Activated T-helper 9 cell treated with anti-CD3 and anti-CD28 coated beads, Interleukin-2, amount 50 U/mL, for 16 hours (primary cell): ENCODE measurements at places on chromosomes 1 and 21.

- DNase-seq: no peak
Observed at GRCh38 chr1:240941701-240942370, 329.9 kb upstream of the GREM2 start.

DNA sequence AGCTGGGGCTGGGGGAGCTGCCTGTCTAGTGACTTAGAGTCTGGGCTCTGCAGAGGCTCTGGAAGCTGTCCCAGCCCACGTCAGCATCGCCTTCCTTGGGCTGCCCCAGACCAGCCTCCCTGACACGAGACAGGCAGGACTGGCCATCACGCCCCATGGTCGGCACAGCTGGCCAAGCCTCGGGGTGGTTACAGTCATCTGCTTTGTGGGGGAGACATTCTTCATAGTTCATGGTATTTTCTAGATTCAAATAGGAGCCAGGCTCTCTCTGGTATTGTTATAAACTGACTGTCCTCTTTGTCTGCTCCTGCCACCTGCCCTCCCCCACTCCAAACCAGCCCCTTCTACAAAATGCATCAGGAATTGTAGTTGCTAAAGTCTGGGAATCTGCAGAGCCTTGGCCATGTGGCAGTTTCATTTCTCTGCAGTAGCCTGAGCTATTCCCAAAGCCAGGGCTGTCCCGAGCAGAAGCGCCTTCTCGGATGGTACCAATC, 29.4 kb downstream of the OLFML2B start:
- DNase-seq: no peak

- DNase-seq: no peak
Observed at GRCh38 chr1:174190691-174191199, 31.4 kb downstream of the RABGAP1L start.

GRCh38 chr21:42118901-42119300, 47.8 kb downstream of the UMODL1 start:
- DNase-seq: no peak

- DNase-seq: no peak
Observed at GRCh38 chr21:36859744-36860501, 106.5 kb downstream of the HLCS start.

DNA sequence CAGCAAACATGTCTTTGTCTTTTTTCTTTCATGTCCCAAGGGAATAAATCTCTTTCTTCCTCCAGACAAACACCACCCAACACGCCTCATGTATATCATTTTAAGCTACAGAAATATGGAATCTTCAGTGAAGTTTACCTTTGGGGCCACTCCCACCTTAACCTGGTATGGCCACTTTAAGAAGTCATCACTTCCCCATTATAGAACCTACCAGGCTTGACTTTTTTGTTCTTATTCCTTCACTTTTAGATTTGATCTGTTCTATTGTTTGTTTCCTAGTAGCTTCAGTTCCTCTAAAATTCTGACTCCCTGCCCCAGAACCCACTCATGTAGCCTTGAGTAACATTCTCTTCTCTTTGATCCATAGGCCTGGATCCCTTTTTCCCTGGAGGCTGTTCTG, 226.3 kb downstream of the HLX start:
- DNase-seq: no peak

DNA sequence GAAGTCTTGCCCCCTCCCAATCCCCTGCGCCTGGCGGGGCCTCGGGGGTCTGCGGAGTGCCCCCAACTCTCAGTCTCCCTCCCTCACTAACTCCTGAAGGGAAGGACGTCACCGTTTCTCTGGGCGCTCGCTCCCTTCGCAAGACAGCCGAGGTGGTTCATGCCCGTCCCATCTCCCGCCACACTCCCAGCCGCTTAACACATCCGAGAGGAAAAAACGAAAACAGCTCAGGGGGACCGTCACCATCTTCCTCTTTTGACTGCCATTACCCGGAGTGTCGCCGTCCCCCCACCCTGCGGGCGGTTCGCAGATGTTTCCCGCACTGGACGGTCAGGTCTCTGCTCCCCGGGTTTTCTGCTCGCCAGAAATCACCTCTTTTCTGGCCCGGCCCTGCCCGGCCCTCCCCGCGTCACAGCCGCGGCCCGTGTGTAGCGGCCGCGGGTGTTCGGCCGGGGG, 532 bp downstream of the ERO1B start:
- DNase-seq: peak; percentile 9

DNA sequence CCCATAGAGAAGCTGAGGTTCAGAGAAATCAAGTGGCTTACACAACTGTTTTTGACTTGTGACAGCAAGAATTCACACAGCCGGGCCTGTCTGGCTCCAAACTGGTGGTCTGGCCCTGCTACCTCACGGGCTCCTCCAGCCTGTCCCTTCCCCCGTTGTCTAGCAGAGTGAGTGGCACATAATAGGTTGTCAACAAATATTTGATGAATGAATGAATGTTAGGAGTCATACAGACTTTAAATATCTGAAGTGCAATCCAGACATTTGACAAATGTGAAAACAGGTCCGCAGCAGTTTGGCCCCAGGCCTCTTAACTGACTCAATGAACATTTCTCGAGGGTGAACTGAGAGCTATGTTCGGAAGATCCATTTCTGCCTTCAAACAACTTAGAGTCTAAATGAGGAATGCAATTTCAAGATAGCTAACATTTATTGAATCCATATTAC, 1.1 kb upstream of the RHOC start:
- no peak for DNase-seq

- DNase-seq: no peak
Observed at GRCh38 chr21:44650973-44651675, 3.3 kb downstream of the KRTAP12-4 start.

DNA sequence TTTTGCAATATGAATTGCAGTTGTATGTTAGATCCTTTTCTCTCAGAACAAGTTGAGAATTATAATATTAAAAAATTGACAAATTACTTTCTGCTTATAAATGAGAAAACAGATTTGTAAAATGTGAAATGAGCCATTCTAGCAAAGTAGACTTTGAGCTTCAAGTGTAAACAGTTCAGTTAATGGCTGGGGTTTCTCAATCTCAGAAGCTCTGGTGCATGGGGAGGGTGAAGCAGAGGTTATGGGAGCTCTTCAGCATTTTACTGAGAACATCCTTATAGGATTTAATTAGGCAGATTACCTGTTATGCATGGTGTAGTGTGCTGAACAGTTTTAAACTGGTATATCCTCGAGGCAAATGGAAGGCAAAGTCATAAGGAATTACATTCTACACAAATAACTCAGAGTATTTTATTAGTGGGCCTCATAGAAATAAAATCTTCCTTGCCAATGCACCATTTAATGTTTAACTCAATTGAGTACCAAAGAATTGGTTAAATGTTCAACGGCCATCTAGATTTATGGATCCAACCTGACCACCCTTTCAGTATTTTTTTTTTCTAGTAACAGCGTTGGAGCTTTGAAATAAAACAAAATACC, 1143.6 kb upstream of the ADGRL2 start:
- DNase-seq: no peak

DNA sequence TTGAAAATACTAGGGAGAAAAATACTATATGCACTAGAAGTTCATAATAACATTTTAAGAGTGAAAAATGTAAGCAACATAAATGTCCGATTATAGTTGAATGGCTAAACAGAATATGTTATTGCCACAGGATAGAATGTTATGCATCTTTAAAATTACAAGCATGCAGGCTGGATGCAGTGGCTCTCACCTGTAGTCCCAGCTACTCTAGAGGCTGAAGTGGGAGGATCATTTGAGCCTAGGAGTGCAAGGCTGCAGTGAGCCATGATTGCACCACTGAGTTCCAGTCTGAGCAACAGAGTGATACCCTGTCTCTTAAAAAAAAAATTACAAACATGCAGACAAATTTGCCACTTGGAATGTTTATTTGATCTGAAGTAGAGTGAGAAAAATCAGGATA, 3.0 kb upstream of the BATF3 start:
- DNase-seq: no peak

GRCh38 chr1:85374160-85374559, 90.8 kb downstream of the DDAH1 start:
- no peak for DNase-seq

DNA sequence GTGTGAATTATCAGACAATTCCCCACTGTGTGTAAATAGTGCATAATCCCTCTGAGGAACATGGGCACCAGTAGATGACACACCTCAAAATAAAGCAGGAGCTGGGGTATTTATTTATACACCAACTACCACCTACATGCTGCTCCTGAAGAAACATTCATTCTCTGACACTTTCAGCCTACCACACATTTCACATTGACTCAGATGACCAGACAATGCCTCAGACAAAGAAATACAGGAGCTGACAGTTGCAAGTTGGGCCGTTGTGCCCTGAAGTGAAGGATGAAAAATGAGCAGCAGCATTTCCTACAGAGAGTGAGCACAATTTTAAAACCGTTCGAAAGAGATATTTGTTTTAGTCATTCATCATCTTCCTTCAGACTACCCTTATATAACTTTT, 63.2 kb downstream of the RGS2 start:
- no peak for DNase-seq

GRCh38 chr1:112027696-112028095, 38.2 kb upstream of the KCND3 start:
- DNase-seq: no peak

GRCh38 chr1:233245191-233245765, 50.2 kb downstream of the PCNX2 start:
- no peak for DNase-seq

GRCh38 chr1:205285381-205286101, 36.0 kb downstream of the NUAK2 start:
- DNase-seq: peak; percentile 33

DNA sequence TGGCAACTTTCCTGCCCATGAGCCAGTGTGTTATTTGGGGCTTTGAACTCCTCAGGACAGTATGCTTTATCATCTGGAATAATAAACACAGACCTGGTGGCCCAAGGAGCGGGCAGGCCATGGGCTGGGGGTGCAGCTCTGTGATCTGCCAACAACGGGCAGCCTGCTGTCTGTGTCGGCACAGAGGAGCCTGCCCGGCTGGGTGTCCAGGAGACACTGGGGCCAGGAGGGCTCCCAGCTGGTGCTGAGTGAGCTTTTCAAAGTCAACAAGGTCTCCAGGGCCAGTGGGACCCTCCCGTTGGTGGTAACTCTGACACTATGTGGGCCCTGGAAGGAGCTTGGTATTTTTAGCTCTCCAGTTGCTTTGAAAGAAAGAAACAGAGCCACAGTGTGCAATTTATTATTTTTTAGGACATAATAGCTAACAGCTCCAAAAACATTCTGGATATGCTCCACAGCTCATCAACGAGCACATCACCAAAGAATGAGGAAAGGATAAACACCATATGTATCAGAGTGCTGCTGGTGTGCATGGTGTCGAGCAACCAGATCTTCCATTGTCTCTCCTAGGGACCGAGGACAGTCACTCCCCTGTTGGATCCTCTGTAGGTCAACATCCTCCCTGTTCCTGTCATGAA, 488.7 kb upstream of the USP24 start:
- no peak for DNase-seq

DNA sequence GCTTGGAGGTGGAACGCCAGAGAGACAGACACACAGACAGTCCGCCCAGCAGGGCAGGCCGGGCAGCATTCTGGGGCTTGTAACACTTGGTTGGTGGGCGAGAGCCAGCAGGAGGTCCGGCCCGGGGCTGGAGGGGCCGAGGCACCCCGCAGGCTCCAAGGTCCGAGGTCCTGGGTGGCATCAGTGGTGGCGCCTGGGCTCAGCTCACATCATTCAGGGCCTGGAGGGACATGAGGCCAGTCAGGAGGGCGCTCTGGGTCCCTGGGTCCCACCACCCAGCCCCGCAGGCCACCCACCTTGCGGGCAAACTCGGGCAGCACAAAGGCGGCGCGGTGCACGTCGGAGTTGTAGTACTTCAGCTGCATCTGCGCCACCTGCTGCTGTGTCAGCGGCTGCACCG, 5.2 kb downstream of the SRM start:
- no peak for DNase-seq

- DNase-seq: no peak
Observed at GRCh38 chr1:151574575-151575529, 34.7 kb downstream of the TUFT1 start.

- DNase-seq: no peak
Observed at GRCh38 chr1:106600626-106601025, 455.8 kb upstream of the PRMT6 start.

GRCh38 chr1:157400766-157401165, 151.5 kb downstream of the FCRL5 start:
- DNase-seq: no peak

DNA sequence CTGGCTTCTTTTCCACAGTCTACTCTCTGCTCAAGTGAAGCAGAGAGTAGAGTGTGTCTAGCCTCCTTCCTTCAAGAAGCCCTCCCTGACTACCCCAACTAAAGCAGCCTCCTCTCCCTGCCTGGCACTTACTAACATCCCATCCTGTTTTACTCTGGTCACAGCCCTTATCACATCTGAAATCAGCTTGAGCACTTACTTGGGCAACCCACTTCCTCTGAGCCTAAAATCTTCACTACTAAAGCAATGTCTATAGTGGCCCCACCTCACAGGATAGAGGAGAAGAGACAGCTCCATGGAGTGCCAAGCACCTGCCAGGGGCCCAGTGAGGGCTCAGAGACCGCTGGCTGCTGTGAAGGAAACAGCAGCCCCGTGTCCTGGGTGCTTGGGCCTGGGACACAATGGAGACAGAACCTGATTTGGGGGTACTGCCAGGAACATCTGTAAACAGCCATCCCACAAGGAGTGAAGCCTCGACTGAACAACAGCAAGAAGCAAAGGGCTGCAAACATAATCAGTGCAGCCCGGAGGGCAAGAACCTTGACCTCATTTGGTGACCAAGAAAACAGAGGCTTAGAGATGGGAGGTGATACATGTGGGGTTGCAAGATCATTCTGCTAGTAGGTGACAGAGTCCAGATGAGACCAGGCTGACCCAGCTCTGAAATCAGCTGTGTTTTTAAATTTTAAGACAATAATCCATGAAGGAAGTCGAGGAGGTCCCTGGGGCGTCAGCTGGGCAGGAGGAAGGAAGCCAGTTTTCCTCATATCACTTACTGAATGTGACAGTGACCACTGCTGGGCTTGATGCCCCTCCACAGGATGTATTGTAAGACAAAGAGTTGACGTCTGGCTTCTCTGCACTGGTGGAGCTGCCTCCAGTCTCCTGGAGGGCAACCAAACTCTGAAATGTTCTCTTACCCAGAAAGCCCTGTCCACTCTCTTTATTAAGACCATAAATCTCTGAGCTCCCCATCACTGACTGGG, 710.6 kb downstream of the MATN1 start:
- no peak for DNase-seq

DNA sequence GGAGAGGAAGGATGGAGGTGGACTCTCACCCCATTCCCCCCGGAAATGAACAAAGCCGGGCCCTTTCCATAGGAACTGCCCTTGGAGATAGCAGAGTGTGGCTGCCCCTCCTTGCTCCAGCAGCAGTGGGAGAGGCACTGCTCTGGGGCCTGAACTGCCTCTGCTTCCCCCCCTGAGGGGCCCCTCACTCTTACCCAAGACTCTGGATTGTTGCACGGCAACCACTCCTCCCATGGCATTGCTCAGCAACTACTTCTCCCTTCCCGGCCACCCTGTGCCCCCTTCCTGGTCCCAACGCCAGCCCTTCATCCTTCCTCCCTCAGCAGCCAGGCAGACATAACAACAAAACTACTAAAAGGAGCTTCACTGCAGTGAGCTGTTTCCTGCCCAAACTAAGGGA, 3.0 kb upstream of the ACKR1 start:
- DNase-seq: no peak
